ENCODE measurements at places on chromosomes 7 and 10.

- DNase-seq, result no peak
Measured at GRCh38 chr10:97925308-97925938, 75.8 kb downstream of the GOLGA7B start.

DNA sequence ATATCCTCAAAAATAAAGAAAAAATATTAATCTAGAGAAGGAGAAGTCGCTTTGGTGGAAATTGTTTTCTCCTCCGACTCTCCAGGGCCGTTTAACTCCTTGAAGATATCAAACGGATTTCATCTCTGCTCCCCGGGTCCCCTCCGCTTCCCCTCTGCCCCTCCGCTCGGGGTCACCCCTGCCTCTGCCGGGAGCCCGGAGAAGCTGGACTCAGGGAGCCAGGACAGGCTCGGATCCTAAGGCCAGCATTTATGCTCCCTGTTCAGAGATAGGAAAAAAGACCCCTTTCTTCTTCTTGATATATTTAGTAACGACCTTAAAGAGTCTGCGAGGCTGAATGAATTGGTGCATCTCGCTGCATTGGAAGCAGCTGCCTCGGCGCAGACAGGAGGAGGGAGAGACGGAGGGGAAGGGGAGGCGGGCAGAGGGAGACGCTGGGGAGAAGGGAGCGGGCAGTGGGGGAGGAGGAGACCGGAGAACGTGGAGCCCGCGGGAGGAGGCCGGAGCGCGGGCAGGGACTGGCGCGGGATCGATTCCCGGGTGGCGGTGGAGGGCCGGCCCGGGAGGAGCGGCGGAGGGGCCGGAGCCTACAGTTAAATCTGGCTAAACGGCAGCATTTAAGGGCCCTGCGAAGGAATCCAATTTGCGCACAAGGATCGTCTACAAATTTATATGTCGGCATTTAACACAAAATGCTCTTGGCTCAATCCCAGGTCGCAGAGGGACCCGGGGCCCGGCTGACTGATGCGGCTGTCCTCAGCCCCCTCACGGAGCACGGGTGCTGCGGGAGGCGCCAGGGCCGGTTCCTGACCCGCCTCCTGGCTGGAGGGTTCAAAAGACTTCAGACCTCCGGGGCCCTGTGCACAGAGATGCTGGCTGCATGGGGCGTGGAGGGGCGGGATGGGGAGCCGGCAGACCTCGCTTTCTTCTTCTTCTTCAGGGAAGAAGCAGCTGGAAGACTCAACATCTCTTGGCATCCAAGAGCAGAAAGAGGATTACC is 55.6 kb downstream of the CRTAC1 start:
- no peak for DNase-seq

DNA sequence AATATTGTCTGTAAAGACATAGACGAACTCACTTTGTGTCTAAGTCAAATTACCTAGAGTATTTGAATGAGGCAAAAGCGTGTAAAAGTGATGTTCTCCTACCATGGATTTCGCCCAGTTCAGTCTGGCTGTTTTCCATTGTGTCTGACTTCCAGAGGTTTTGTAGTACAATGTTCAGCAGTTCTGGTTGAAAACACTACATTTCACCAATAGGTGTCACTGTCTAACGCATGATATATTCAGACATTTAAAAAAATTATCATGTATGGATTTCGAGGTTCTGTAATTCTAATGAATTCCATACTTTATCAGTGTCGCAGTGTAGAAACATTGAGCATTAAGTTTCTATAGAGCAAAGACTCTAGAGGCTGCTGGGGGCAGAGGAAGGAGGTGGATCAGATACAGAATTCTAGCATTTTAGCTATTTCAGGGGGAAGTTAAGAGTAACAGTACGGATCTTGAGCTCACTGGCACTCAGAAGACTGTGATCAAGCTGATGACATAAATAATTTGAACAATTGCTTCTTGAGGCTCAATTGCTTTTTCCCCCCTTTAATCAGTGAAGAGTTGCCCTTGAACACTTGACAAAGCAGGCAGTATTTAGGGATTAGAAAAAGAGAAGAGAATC is 196.9 kb upstream of the RHOBTB1 start:
- DNase-seq, result no peak

DNA sequence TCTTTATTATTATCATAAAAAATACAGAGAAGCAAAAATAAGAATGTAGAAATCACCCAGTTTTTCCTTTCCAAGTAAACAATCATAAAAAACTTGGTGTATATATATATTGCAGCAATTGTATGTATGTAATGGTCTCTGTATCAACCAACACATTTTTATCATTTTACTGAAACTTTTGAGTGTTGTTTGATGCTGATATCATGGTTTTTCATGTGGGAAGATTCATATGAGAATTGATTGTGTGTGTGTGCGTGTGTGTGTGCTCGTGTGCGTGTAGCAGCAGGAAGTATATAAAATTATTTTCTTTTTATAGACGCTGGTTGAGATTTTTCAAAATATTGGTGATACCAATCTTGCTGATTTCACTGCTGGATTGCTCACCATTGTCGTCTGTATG is 22.3 kb downstream of the SLC26A4 start:
- no peak for DNase-seq

DNA sequence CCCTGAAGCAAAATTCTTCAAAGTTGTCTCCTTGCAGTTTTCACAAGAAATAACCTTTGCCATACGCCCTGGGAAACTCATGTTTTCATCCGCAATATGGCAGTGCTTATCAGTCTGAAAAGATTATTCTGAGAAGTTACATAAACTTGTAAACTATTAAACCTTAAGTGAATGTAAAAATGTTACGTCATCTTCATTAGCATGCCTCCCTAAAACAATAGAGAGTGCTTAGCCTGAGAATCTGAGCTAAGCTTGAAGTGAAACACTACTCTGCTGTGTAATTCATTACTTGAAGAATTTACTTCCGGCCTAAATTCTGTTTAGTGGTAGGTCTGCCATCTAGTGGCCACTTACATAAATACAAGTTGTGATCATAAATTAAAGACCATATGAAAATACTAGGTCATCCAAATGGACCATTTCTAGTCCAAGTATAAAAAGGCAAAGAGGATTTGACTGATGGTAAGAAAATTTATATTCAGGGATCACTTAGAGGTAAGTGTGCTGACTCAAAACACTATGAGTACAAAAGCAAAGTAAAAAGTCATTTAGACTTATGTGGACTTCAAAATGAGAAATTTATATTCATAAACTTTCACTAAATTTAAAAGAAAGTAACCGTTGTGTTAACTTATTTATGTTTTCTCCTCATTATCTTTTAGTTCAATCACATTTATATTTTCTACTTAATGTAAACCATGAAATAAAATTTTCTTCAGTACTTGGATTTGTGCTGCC is 745.1 kb upstream of the LRRTM3 start:
- DNase-seq, result no peak

GRCh38 chr10:31961277-31962074 is 32.8 kb upstream of the ARHGAP12 start:
- DNase-seq, result no peak

DNA sequence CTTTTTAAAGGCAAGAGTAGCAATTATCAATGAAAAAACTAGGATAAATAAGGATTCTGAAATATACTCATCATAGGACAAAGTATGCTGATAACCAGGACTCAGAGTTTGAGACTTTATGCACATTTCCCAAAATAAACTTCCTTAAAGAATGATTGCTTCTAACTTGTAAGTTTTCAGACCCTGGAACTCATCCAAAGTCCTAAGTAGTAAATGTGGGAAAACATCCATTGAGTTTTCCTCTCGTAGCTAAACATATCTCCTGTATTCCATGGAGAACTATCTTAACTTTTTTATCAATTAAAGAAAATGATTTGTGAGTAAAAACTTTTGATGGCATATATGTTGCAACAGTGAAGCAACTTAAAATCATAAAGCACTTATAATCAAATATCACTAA is 285.2 kb upstream of the KLF6 start:
- no peak for DNase-seq

GRCh38 chr10:6399231-6399741 is 180.8 kb downstream of the PRKCQ start:
- no peak for DNase-seq

DNA sequence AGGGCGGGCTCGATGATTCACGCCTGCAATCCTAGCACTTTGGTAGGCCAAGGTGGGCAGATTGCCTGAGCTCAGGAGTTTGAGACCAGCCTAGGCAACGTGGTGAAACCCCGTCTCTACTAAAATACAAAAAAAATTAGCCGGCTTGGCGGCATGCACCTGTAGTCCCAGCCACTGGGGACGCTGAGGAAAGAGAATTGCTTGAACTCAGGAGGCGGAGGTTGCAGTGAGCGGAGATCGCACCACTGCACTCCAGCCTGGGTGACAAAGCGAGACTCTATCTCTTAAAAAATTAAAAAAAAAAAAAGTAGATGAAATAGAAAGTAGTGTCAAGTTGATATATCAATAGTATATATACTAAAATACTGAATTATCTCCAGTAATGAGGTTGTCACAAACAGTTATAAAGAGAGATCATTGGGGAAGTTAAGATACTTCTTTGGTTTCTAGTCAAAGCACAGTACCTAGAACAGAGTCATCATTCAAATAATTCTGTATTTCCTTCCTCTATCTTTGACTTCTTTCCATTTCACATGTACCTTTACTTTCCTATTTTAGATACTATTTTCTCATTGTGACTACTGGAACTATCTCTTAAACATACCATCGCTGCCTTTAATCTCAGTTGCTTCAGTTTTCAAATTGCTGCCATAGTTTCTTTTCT is 491.7 kb downstream of the GRM8 start:
- no peak for DNase-seq

Measured in lower leg skin (tissue), 4 donors.